ENCODE measurements at places on chromosomes 1 and 21. TPM values are rescaled to one million over a fixed set of nuclear protein-coding genes. Genes with fewer than 3 reads are reported as not detected.

- no peak for DNase-seq
Observed at GRCh38 chr1:69121723-69122122, 446.0 kb upstream of the LRRC7 start.

- DNase-seq: peak; percentile 34
Observed at GRCh38 chr1:240149484-240150094, 57.9 kb downstream of the FMN2 start.

DNA sequence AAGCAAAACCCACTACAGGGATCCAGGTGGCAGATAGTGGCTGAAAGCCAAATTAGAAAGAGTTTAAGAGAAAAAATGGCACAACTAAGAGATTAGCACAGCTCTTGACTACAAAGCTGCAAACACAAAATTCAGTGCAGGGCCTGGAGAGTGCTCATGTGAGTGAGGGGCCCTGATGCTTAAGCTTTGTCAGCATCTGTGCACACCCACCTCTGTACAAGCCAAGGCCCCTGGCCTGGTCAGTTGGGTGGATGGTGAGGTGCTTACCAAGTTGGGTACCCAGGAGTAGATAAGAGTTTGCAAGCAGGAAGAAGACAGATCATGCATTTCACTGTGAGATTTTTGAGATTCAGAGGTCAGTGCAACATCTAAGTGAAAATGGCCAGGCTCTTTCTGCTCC, 62.7 kb upstream of the ATP1B1 start:
- DNase-seq: no peak

DNA sequence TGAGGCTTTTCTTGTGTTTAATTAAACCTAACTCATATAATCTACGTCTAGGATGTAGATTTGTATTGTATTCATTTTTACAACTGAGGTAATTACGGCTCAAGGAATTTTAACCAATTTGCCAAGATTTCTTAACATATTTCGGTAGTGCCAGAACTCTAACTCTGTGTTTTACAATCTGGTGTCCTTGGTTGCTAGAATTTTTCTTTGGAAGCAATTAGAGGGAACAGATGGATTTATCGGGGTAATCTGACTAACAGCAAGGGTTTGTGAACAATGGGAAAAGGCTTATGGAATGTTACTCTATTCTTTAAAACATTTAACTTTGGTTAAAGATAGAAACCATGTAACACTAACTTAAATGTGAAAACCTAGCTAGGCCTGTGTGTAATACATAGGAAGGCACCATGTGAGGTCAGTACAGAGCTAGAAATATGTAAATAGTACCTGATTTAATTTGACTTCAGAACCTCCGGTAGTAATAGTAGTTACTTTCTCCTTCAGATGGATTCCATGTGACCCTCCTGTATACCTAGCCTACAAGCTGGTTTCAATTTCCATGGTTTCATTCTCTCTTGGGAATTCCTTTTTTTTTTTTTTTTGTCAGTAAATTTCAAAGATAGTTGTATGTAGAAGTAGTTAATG, 1.2 kb downstream of the MTF2 start:
- DNase-seq: no peak

DNA sequence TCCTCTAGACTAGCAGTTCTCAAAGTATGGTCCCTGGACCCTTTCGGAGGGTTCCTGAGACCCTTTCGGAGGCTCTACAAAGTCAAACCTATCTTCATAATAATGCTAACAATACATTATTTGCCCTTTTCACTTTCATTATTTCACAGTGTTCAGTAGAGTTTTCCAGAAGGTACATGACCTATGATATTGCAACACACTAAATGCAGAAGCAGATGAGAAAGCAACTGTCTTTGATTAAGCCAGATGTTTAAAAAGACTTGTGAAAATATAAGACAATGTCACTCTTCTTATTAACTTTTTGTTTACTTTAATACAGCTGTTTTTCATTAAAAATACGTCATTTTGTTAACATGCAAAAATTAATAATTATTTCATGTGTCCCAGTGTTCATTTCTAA, 5.8 kb downstream of the KCNJ10 start:
- DNase-seq: no peak

DNA sequence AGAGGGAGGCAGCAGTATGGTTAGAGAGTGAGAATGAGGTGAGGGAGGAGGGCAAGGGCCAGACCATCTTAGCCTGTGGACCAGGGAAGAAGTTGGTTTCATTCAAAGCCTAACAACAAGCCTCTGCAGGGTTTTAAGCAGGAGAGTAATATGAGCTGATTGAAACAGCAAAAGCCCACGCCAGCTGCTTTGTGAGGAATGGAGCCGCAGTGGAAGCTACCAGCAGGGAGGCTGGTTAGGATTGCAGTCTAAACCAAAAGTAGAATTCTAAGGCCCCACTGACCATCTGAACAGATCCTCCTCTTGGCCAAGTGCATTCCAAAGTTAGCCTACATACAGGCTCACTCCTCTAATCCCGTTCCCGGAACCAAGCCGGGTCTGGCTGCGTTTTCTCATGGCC, 44.8 kb downstream of the OLFML3 start:
- no peak for DNase-seq

- DNase-seq: no peak
Observed at GRCh38 chr1:56948403-56949023, 17.3 kb downstream of the C8B start.

DNA sequence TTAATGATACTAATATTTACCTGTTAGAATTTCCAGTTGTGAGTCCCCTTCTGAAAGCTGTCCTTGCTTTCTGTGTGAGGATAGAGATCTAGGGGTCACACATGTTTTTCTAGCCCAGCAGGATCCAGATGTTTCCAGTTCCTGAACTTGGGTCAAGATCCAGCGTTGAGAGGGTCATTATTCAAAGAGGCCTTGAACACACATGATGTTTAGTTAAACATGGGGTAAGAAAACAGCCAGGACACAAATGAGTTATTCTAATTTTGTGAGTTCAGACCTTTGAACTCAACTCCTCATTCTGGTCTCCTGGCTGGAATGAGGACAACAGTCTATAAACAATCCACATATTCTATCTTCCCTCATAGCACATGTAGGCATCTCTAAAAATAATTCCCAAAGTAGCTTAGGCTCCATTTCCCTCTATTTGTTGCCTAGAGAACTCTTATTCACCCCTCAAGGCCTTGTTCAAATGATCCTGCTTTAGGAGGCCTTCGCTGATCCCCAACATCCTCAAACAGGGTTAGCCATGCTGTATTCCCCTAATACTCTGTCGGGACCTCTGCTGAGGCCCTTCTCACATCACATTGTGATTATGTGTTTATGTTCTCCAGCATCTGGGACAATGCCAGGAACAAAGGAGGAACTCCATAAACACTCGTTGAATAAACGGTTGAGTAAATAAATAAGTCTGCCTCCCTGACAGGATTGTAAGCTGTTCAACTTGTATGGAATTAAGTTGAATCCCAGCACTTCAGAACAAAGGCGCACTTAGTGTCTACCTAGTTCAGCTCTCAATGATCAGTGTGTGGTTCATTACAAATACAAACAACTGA, 15.0 kb upstream of the KCNN3 start:
- no peak for DNase-seq

- DNase-seq: no peak
Observed at GRCh38 chr21:37907076-37907475, 9.2 kb downstream of the KCNJ6 start.

Gene SPATA17
- 3.0 TPM for total RNA-seq
